NCI-H446 (cell line): ENCODE measurements at places on chromosomes 4 and X.

DNA sequence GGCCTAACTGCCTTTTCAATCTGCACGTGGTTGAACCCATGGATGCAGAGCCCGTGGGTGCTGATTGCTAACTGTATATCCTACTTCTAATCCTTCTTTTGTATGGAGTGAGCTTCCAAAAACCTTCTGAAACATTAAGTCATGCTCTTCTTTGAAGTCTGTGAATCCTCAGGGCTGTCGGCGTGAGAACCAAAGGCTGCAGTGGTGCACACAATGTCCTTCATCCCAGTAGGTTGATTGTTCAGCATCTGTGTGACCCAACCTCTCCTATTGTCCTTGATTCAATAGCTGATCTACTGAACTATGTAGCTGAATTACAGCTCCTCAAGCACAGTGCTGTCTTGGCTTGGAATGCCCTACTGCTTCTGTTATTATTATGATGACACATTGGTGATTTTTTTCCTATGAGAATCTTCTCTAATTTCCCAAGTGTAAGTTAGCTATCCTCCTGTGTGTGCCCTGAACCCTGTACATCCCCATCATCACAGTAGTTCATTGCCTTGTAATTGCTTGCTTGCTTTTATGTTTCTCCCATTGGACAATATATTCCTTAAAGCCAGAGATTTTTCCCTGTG lies 294.6 kb downstream of the TRIML1 start:
- no peak for DNase-seq

GRCh38 chr4:157127571-157127970 lies 51.6 kb downstream of the GLRB start:
- no peak for DNase-seq

GRCh38 chrX:23784470-23785331 lies 1.7 kb downstream of the SAT1 start:
- DNase-seq = no peak

DNA sequence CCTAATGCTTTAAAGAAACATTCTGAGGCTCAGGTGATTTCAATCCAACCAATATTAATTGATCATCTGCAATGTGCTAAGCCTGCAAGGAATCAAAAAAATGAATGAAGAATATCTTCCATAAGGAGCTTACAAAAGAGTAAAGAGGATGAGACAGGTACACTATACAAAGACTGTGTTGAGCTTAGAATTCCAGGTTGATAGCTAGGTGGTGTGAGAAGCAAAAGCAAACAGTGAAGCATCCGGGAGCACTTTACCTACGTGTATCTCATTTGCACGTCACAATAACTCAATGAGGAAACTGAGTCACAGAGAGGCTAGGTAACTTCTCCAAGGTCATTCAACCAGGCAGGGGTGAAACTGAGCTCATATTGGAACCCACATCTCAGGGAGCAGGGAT lies 37.1 kb downstream of the FAM114A1 start:
- no peak for DNase-seq

GRCh38 chrX:71475785-71476540 lies 56.9 kb upstream of the OGT start:
- DNase-seq = no peak

DNA sequence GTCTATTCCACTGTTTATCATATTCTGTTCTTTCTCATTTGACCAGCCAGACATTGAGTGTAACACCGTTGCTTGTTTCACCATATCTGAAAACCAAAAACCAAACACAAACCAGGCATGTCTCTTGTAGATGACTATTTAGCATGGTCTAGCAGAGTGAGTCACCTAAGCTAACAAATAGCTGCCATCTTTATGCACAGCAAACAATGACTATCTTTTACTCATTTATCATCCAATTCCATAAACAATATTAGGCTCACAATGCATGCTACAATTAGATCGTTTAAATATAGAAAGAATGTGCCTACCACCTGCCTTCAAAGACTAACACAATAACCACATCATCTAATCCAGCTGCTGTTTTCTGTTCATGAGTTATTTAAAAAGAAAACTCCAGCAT lies 495.4 kb downstream of the PCDH19 start:
- no peak for DNase-seq

- no peak for DNase-seq
Observed at GRCh38 chr4:20901851-20902250, 201.6 kb downstream of the PACRGL start.

DNA sequence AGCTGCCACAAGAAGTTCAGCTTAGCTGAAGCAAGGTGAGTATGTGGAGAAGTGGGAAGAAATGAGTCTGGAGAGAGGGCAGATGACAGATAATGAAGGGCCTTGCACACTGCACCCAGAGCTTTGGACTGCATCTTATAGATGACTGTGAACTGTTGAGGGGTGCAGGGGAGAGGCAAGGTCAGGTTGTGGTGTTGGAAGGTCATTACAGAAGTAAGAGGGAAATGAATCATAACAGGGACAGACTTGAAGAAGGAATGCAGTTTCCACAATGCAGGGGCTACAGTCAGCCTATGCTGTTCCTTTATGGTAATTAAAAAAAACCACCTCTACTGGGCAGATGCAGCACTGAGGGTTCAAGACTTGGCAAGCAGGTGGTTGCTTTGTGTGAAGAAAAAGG lies 4.8 kb upstream of the IGFBP7 start:
- no peak for DNase-seq

DNA sequence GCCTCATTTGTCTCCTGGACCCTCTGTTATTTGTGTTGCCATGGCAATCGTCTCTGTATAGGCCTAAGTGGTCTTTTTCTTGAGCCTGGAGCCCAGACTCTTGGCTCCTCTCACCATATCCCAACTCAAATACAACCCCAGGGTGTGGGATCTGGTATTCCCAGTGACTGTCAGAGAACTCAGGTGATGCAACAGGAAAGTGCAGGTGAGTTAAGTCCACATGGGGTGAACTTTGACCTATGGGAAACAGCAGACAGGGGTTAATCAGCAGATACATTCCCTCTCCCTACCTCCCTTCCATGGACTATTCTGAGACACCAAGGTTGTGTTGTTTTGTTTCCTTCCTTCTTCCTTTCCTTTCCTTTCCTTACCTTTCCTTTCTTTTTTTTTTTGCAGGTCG lies 130.9 kb upstream of the RPS6KA3 start:
- DNase-seq = no peak

DNA sequence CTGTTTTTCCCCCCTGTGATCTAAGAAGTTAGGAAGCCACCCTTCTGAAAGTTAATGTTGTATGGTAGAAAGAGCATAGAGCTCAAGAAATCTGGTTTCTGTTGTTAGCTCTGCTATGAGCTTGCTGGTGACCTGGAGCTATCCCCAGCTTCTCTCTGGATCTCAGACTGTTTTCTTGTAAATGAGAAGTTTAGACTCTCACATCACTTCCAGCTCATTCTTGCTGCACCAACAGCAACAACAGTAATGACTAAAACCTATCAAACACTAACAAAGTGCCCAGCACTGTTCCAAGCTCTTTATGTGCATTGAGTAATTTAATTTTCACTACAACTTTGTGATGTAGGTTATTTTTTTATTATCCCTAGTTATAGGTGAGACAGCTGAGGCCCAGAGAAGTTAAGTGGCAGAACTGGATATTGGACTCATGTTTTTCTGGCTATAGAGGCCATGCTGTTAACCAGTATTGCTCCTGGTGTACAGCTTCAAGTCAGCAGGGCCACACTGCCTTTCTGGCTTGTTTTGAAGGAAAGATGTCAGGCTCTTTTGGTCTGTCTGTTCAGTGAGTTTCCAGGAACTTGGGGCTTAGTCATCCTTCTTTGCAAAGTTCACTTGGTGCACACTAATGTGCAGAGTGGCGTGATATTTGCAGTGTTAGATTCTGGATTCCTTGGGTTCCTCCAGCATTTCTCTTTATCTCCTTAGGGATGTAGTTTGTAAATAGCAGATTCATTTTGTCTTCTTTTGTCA lies 27.8 kb upstream of the TMEM164 start:
- DNase-seq = no peak

- no peak for DNase-seq
Observed at GRCh38 chr4:9859810-9860209, 78.4 kb downstream of the DRD5 start.

- no peak for DNase-seq
Observed at GRCh38 chrX:105565856-105566255, 256.5 kb upstream of the NRK start.

DNA sequence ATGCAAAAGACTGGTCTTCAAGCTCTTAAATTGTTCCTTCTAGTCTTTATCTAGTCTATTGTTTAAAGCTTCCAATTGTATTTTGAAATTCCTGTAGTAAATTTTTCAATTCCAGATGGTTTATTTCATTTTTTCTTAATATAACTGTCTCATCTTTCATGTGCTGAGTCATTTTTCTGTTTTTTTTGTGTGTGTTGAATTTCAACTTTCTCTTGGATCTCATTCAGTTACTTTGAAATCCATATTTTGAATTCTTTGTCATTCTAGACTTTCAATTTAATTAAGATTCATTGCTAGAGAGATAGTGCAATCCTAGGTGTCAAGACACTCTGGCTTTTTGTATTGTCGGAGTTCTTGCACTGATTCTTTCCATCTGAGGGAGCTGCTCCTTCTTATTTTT lies 128.0 kb upstream of the PRKG2 start:
- DNase-seq = no peak

- no peak for DNase-seq
Observed at GRCh38 chr4:80926891-80927290, 103.6 kb upstream of the BMP3 start.

GRCh38 chrX:13476384-13476783 lies 93.0 kb upstream of the EGFL6 start:
- DNase-seq = no peak

- no peak for DNase-seq
Observed at GRCh38 chr4:169312690-169313422, 42.1 kb upstream of the SH3RF1 start.

- no peak for DNase-seq
Observed at GRCh38 chr4:40281913-40282312, 53.2 kb upstream of the CHRNA9 start.

DNA sequence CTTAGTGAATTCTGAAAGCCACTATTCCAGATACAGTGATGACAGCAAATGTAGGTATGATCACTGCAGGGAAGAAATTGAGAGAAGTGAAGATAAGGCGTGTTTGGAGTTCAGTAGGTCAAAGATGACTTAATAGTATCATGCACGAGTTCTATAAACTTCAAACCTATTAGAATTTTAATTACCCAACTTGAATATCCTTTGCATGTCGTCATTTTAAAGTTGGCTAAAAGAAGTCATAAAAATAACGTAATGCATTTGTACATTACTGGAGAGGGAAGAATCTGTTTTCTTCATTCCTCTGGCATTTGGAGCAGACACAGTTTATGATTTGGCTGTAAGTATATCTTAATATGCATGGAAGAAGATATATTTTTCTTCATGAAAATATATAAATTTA lies 68.6 kb upstream of the MXRA5 start:
- DNase-seq = no peak

DNA sequence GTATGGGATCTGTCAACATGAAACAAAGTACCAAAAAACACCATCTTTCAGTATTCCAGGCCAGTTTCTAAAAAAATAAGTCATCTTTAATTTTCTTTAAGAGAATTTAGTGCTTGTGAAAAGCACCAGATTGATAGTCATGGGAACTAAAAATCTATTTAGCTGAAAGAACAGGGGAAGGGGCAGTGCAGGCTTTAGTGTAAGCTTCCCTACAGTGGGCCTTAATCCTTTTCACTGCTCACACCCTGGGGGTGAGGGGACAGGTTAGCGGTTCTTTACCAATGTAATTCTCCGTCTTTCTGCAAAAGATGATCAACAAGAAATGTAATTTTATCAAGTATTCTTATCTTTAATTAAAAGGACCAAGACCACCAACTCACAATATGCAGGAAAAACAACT lies 47.1 kb downstream of the CHIC2 start:
- no peak for DNase-seq

- DNase-seq = no peak
Observed at GRCh38 chr4:96193061-96193460, 353.2 kb downstream of the PDHA2 start.

GRCh38 chrX:31981546-31982062 lies 909.8 kb upstream of the FTHL17 start:
- no peak for DNase-seq

GRCh38 chr4:26404743-26405206 lies 84.0 kb downstream of the RBPJ start:
- DNase-seq = no peak

DNA sequence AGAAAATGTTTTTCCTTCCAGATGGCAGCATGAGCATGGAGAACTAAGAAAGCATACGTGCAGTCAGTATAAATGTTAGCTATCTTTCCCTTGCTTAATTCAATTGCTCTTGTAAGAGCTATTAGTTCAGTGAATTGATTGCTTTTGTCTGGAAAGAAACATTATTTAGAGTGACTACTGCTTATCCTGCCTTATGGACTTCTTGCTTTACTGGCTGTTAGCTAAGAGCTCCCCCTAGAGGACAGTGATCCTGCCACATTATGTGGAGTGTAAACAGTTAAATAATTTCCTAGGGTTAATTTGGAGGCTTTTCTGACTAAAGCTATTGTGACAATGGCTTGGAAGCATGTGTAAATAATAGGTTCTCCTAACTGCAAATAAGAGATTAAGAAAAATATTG lies 1402.4 kb downstream of the FAM133A start:
- peak; percentile 36 for DNase-seq

DNA sequence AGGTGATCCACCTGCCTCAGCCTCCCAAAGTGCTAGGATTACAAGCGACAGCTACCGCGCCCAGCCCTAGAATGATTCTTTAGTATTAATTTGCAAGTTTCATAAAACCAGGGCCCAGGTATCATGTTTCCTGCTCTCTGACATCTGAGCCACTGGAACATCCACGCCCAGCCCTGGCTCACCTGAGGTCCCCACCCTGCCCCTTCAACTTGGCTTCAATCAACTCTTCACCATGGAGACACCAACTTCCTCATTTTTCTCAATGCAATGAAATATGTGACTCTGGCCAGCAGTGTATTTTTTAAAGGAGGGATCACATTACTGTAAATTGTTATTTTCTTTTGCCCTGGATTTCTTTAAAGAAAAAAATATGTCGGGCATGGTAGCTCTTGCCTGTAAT lies 3.9 kb downstream of the PRSS12 start:
- no peak for DNase-seq

GRCh38 chrX:93741811-93742210 lies 67.8 kb downstream of the FAM133A start:
- DNase-seq = no peak

DNA sequence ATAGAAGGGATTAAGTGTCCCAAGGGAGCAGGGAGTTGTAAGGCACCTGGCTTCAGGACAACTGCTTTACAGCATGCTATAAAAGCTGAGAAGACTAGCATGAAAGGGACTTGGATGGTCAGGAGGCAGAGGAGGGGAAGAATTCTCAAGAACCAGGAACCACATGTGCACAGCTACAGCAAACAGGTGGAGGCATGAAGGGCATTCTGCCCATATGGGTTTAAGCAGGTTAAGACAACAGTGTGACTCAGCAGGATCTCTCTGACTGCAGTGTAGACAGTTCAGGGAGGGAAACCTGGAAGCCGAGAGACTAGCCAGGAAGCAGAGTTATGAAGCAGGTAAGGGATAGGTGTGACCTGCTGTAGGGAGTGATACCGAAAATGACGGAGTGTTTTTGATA lies 117.0 kb downstream of the DHRSX start:
- no peak for DNase-seq
